ENCODE measurements at places on chromosomes 16 and 17. TPM values are rescaled to one million over a fixed set of nuclear protein-coding genes. Genes with fewer than 3 reads are reported as not detected.

DNA sequence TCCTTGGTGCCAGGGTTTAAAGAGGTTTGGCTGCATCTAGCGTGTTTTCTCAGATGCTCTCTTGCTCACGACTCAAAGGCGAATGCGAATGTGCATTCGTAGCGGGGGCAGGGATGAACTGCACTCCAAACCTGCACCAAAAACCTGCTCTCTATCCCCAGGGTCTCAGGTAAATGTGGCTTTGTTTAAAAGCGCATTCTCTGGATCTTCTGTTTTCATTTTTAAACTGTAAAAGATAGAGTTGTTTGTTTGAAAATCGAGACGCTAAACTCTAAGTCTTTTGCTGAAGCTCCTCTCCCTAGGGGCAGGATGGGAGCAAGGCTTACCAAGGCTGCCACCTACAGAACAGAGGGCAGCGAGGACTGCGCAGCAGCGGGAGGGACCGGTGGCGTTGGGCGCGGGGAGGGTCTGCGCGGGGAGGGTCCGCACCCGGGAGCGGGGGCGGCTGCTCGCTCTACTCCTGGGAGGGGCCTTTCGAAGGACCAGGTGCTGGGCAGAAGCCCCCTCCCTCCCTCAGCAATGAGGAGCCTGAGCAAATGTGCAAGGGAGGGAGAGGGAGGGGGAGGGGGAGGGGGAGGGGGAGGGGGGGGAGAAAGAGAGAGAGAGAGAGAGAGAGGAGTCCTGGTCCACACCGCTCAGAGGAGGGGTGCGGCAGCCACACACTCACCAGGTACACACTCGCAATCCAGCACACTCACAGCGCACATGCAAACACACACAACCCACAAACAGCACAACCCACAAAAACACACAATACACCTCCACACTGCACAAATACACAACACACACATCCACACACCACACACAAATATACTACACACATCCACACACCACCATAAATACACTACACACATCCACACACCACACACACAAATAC lies 142.8 kb downstream of the GRIN2A start:
- peak overlapping the region; percentile 29 for H3K4me3 ChIP-seq
- H3K27me3 ChIP-seq: peaks cover 20% of the 10 kb centered on the region

- peak overlapping the region; percentile 79 for H3K4me3 ChIP-seq
- peak overlapping the region; percentile 87 for H3K27ac ChIP-seq
- H3K4me1 ChIP-seq: peaks cover 71% of the 10 kb centered on the region
- no peaks in the 10 kb centered on the region for H3K27me3 ChIP-seq
Measured at GRCh38 chr16:53090286-53090590, 35.4 kb downstream of the CHD9 start.

GRCh38 chr16:2848933-2849725 lies 8.8 kb downstream of the PRSS22 start:
- no peak overlapping the region for H3K4me3 ChIP-seq
- H3K36me3 ChIP-seq: no peaks in the 10 kb centered on the region
- no peak for DNase-seq
- peaks cover 18% of the 10 kb centered on the region for H3K27me3 ChIP-seq
- no peaks in the 10 kb centered on the region for H3K4me1 ChIP-seq
- H3K27ac ChIP-seq: no peak overlapping the region

DNA sequence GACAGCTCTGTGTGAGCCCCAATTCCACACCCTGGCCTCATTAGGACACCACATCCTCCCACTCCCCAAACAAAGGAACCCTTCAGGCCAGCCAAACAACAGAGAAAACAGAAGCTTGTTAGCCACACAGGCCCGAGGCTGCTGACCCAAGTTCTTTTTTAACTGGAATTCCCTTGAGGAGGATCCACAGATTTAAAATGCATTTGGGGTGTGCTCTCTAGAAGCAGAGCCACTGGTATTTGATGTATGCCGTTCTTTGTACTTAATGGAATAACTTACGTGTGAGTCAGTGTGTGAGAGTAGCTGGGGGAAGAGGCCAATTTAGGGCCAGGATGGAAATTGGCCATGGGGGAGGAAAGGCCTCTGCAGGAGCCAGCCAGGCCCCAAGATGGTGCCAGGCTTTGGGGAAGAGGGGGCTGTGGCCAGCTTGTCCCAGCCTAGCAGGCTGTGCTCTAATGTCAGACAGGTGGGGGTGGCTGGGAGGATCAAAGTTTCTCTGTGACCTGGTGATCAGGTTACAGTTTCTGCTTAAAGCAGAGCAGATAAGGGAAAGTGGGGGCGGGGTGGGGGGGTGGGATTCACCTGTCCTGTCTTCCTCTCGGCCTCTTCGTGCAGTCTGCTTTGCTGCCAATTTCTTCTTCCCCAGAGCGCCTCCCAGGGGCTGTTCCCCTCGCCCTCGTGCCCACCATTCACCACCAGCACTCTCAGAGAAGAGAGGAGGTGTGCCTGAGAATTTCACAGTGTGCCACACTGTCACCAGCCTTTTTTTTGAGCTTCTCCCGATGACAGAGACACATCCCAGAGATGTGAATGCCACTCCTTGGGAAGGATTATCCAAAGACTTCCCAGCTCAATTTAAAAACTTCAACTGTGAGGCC lies 50.8 kb downstream of the TOM1L2 start:
- DNase-seq: no peak
- peaks cover 4% of the 10 kb centered on the region for H3K4me1 ChIP-seq
- H3K27me3 ChIP-seq: no peaks in the 10 kb centered on the region
- no peak overlapping the region for H3K27ac ChIP-seq
- no peak overlapping the region for H3K4me3 ChIP-seq

GRCh38 chr17:79982986-79983385 lies 52.7 kb downstream of the TBC1D16 start:
- no peaks in the 10 kb centered on the region for H3K4me1 ChIP-seq
- no peak overlapping the region for H3K4me3 ChIP-seq
- no peak for DNase-seq
- no peaks in the 10 kb centered on the region for H3K27me3 ChIP-seq
- no peaks in the 10 kb centered on the region for H3K36me3 ChIP-seq

GRCh38 chr17:75617218-75617617 lies 16.0 kb upstream of the SMIM5 start:
- DNase-seq: no peak
- no peak overlapping the region for H3K27ac ChIP-seq

- DNase-seq: no peak
- H3K4me3 ChIP-seq: no peak overlapping the region
- peaks cover 16% of the 10 kb centered on the region for H3K36me3 ChIP-seq
- peak overlapping the region; percentile 90 for H3K27ac ChIP-seq
Measured at GRCh38 chr17:63644846-63645245, 22.6 kb downstream of the MAP3K3 start.

DNA sequence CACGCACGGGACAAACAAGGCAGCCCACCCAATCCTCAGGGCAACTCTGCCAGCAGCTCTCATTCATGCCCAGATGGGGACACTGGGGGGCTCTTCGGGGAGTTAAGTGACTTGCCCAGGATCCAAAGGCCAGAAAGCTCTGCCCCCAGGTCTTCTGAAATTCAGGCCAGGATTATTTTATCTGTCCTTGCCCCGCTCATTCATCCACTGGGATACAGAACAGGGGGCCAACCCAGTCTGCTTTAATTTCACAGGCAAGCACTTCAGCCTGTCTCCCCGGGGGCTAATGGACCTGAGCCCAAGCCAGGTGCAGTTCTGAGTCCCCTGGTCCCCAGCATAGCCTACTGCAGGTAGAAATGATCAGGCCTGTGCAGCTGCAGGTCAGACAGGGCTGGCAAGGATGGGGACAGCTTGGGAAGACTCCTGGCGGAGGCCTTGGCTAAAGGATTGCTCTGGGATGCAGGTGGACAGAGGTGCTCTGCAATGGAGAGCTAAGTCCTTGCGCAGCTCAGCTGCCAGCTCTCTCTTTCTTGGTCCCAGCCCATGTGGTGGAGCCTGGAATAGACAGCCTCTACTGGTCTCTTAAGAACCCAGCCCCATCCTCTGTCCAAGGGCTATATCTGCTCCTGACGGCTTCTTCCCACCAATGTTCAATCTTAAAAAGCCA lies 766 bp upstream of the B3GNT9 start:
- peaks cover 23% of the 10 kb centered on the region for H3K4me1 ChIP-seq
- peak overlapping the region; percentile 63 for H3K4me3 ChIP-seq
- peaks cover 17% of the 10 kb centered on the region for H3K27me3 ChIP-seq
- H3K36me3 ChIP-seq: peaks cover 17% of the 10 kb centered on the region
- no peak overlapping the region for H3K27ac ChIP-seq

- H3K27me3 ChIP-seq: peaks cover 37% of the 10 kb centered on the region
- no peaks in the 10 kb centered on the region for H3K36me3 ChIP-seq
- no peak overlapping the region for H3K27ac ChIP-seq
Measured at GRCh38 chr16:75065521-75066149, 50.9 kb downstream of the LDHD start.

DNA sequence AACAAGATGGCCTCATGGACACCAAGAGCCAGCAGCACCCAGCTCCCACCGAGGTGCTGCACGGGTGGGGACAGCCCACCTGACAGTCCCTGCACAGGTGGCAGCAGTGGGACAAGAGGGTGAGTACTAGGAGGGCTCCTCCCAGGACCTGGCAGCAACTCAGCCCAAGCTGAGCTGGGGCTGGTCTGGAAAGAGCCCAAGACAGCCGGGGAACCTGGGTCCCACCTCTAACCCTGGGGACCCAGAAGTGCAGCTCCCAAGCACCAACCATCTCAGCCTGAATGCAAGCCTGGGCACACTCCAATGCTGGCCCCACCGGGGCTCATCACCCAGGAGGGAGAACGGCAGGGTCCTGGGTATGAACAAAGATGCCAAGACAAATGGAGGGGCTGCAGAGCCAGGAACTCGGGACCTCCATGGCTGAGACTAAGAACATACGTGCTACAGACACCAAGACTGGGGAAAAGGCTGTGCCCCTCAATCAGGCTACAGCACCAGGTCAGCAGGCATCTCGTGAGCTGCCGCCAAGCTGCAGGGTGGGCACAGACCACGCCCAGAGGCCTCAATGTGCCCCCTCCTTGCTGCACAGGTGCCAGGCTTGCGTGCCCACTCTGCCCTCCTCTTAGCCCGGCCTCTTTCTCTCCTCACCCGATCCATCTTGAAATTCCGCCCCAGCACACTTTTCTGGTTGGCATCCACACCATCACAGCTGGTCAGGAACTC lies 37.5 kb upstream of the GSG1L start:
- no peak overlapping the region for H3K4me3 ChIP-seq
- H3K27ac ChIP-seq: no peak overlapping the region
- H3K4me1 ChIP-seq: no peaks in the 10 kb centered on the region
- H3K27me3 ChIP-seq: no peaks in the 10 kb centered on the region
- peaks cover 90% of the 10 kb centered on the region for H3K36me3 ChIP-seq

DNA sequence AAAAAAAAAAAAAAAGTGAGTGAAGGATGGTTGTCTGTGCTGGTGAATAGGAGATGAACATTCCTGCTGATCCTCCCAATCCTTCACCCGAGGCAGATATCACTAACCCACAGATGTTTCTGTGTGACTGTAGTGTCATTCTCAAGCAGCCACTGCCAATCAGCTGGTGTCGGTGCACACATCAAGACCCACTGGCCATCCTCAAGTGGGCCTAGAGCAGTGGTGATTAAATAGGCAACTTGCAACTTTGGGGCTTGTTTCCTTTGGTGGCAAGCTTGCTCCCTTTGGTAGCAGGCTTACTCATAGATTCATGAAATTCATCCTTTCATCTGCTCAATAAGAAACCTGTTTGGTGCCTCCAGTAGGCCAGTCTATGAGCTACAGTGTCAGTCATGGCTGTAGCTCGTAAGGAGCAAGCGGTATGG lies 51.1 kb upstream of the LGALS9 start:
- H3K27ac ChIP-seq: no peak overlapping the region
- no peak for DNase-seq
- peaks cover 18% of the 10 kb centered on the region for H3K4me1 ChIP-seq

DNA sequence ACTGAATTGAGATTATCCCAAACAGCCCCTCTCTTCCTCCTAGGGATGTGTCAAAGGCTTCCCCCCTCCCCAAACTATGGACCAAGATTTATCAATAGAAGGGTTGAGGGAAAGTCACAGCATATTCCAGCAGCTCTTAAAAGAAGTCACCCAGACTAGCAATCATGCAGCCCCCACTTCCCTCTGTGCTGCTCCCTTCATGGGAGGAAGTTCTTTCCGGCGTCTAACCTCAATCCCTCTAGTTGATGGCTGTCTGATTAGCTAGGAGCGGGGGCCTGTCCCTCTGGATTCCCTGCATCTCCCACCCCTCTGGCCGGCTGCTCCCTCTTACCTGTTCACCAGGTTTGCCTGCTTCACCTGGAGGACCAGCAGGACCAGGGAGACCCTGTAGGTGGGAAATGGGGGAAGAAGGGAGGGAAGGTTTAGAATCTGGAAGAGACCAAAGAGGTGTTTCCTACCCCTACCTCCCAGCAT lies 9.2 kb downstream of the COL1A1 start:
- no peaks in the 10 kb centered on the region for H3K27me3 ChIP-seq
- H3K4me1 ChIP-seq: peaks cover 22% of the 10 kb centered on the region
- DNase-seq: no peak
- H3K4me3 ChIP-seq: no peak overlapping the region
- peaks cover 3% of the 10 kb centered on the region for H3K36me3 ChIP-seq
- no peak overlapping the region for H3K27ac ChIP-seq

- DNase-seq: no peak
- no peak overlapping the region for H3K27ac ChIP-seq
- H3K36me3 ChIP-seq: peaks cover 26% of the 10 kb centered on the region
- peaks cover 26% of the 10 kb centered on the region for H3K4me1 ChIP-seq
Measured at GRCh38 chr16:75147968-75148310, 385 bp upstream of the ZFP1 start.

- H3K4me3 ChIP-seq: no peak overlapping the region
- no peaks in the 10 kb centered on the region for H3K27me3 ChIP-seq
- DNase-seq: no peak
- peaks cover 60% of the 10 kb centered on the region for H3K4me1 ChIP-seq
- H3K27ac ChIP-seq: peak overlapping the region; percentile 18
- peaks cover 32% of the 10 kb centered on the region for H3K36me3 ChIP-seq
Measured at GRCh38 chr17:49753959-49754391, 10.0 kb downstream of the FAM117A start.

DNA sequence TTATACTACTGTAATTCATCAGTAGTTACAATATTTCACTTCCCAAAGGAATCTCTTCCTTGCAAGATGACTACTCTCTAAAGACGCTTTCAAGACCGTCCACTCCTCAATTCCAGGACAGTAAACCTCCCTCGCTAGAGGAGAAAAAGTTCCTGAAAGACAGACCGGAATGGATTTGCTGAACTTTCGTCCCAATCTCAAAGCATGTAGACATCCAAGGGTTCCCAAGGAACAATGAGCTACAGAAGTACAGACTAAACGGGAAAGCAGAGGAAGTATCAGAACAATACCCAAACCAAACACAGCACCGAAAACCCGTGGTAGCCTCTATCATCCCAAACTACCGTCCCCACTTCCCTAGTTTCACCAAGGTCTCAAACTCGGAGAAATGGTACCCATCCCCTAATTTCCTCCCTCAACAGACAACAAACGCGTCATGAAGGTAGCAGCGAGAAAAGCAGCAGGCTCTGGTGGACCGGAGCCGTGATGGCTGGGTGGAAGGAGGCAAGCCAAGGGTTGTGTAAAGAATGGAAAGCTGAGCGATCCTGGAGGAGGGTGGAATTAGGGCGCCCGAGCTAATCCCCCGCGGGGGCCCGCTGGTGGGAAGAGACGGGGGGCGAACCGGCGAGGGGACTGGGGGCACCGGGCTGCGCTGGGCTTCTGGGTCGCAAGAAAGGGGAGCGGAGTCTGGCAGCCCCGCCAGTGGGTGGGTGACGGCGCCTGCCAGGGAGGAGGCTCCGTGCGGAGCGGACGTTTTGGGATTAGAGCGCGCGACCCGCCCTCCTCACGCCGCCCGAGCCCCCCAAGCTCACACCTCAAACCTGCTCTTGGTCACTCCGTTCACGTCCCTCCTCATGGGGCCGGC lies 647 bp downstream of the FBXL20 start:
- H3K4me1 ChIP-seq: peaks cover 20% of the 10 kb centered on the region
- H3K27ac ChIP-seq: peak overlapping the region; percentile 85
- H3K4me3 ChIP-seq: peak overlapping the region; percentile 98
- H3K27me3 ChIP-seq: no peaks in the 10 kb centered on the region
- peaks cover 17% of the 10 kb centered on the region for H3K36me3 ChIP-seq

The NOD2 gene
- total RNA-seq: 3.7 TPM

The JUP gene
- total RNA-seq: 31.1 TPM

The G6PC1 gene
- total RNA-seq: not detected

The TP53I13 gene
- 71.2 TPM for total RNA-seq

The ZSWIM7 gene
- 15.0 TPM for total RNA-seq
